ENCODE measurements at places on chromosomes 7 and 10. TPM values are rescaled to one million over a fixed set of nuclear protein-coding genes. Genes with fewer than 3 reads are reported as not detected.

Gene MYPN
- 118 TPM for total RNA-seq

Gene LRIT2
- total RNA-seq, result not detected

DNA sequence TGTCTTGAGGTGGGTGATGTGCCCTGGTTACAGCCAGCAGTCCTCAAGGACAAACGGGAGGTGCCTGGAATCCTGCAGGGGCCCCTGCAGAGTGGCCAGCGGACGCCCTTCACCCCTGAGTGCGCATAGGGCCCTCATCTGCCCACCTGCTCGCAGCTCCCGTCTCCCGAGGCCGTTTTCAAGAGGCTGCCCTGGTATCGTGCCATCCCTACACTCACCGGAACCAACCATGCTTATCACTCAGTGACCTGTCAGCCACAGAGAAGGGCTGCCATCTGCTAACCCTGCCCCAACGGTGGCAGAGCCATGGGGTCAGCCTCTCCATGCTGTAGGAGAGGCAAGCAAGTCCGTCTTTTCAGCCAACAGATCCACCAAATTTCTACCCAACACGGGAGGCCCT lies 122.0 kb downstream of the FAM53B start:
- DNase-seq, result no peak

Gene PILRA
- 30.5 TPM for total RNA-seq

GRCh38 chr10:132004052-132004451 lies 22.3 kb upstream of the BNIP3 start:
- no peak for DNase-seq

DNA sequence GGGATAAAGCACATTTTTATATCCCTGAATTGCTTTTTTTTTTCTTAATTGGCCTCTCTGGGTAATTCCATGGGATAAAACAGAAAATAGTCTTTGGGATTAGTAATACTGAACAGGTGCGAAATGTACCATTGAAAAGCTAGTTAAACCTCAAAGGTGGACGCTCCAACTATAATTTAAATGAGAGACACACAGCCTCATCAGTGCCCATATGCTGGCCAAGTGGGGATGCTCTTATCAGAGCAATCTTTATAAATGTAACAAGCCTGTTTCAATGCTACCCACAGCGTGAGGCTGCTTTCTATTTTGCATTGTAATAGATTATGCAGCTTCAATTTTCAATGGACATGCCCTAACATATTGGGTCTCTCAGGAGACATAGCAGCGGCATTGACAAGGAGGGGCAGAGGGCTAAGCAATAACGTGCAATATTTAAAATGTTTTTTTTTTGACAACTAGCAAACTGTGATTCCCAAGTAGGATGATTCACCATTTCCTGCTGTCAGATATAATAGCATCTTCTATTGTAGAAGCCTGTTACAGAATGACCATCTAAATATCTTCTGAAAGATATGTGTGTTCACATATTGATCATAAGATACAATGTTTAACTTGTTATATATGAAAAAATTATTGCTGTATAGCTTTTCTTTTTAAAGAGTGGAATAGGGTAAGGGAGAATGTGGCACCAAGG lies 91.3 kb upstream of the BET1 start:
- no peak for DNase-seq

- DNase-seq, result no peak
Observed at GRCh38 chr7:34958021-34958420, 79.3 kb downstream of the DPY19L1 start.

- DNase-seq, result no peak
Observed at GRCh38 chr7:108063520-108063933, 60.6 kb upstream of the LAMB1 start.

Gene NKX1-2
- total RNA-seq, result not detected

GRCh38 chr7:4794591-4795350 lies 19.3 kb downstream of the AP5Z1 start:
- no peak for DNase-seq

DNA sequence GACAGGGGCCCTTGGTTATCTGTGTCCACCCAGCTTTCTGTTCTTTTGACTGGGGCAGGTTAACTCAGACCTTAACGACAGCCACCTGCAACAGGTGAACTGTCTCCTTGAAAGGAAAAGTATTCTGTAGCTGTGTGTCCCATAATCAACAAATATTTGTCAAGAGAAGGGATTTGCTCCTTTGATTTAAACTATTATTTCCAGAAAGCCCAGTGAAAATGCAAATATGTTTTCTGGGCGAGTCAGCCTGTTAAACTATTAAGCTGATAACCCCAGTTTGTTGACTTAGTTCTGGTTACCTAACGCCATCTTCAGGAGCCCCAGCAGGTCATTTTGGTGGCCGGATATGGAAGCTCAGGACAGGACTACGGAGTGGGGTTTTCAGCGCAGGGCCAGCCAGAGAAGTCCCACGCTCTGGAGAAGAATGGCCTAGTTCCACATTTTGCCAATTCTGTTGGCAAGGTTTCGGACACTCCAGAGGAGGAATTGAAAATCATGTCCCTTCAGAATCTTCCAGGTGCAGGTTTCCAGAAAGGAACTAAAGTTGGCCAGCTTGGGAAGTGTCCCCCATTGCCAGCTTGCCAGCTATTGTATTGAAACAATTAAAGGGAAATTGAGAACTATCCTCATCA lies 54.5 kb downstream of the ADRA2A start:
- DNase-seq, result no peak

- DNase-seq, result no peak
Observed at GRCh38 chr7:28192786-28193585, 12.4 kb upstream of the JAZF1 start.

- DNase-seq, result no peak
Observed at GRCh38 chr10:3460420-3461128, 288.0 kb upstream of the PITRM1 start.

Gene VWDE
- total RNA-seq, result not detected

- no peak for DNase-seq
Observed at GRCh38 chr7:120877701-120878100, 19.8 kb upstream of the TSPAN12 start.

Gene PRPS1L1
- not detected for total RNA-seq

- DNase-seq, result no peak
Observed at GRCh38 chr7:50303335-50304128, 984 bp upstream of the IKZF1 start.

DNA sequence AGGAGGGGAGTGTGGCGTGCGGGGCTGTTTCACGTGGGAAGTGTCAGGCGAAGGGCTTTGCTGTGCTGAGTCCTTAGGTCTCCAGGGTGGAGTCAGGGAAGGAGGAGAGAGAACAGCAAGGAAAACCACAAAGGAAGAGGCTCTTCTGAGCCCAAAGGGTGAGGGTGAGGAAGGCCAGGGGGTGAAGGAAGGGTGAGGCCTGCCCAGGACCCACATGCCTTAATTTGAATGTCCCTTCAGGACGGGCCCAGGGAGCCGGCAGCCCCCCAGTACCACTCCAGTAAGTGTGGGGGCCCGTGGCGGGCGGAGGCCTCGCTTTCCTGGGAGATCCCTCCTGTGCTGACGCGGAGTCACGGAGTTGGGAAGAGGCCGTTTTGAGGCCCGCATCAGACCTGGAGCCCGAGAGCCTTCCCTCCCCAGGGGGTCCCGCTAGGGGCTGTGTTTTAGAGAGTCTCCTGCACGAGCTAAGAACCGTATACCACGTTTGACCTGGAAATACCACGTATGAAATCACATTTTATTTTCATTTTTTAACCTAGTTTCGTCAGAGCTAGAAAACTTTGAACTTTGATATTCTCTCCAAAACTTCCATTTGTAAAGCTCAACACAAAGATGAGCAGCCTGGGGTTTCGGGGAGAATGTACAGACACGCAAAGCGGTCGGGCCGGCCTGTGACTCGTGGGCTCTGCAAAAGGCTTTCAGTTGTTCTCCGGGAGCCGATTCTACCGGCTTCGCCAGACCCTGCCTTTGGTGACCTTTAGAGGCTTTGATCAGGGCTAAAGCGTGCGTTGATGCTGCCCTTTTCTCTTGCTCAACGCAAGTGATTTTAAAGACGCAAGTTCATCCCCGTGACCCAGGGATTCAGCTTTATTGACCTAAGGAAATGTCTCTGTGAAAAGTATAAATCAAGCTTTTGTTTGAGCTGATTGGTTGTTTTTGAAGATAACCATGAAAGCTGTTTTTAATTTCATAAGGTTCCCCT lies 23.6 kb upstream of the TTYH3 start:
- DNase-seq, result no peak

DNA sequence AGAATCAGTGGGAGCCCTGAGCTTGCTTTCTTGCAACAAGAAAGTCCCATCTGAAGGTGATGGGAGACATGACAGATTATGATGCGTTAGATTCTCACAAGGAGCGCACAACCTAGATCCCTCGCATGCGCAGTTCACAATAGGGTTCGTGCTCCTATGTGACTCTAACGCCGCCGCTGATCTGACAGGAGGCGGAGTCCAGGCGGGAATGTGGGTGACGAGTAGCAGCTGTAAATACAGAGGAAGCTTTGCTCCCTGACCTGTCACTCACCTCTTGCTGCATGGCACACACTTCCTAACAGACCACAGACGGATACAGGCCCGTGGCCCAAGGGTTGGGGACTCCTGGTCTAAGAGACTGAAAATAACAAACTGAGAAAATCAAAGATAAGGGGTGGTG lies 1163.4 kb upstream of the AUTS2 start:
- no peak for DNase-seq

- no peak for DNase-seq
Observed at GRCh38 chr7:107933386-107934013, 42.5 kb downstream of the DLD start.

- no peak for DNase-seq
Observed at GRCh38 chr10:73106301-73106700, 4.0 kb upstream of the NUDT13 start.

Gene PALD1
- 5.2 TPM for total RNA-seq

Measured in heart left ventricle (tissue), 16 donors.